Stimulated activated CD8-positive, alpha-beta memory T cell treated with anti-CD3 and anti-CD28 coated beads, Interleukin-15, amount 100 ng/mL, for 48 hours (primary cell): ENCODE measurements at places on chromosomes 1 and 21.

- no peak for DNase-seq
Observed at GRCh38 chr1:224594851-224595250, 21.3 kb upstream of the CNIH3 start.

GRCh38 chr1:147641291-147641690 lies 29.0 kb downstream of the ACP6 start:
- DNase-seq = no peak

DNA sequence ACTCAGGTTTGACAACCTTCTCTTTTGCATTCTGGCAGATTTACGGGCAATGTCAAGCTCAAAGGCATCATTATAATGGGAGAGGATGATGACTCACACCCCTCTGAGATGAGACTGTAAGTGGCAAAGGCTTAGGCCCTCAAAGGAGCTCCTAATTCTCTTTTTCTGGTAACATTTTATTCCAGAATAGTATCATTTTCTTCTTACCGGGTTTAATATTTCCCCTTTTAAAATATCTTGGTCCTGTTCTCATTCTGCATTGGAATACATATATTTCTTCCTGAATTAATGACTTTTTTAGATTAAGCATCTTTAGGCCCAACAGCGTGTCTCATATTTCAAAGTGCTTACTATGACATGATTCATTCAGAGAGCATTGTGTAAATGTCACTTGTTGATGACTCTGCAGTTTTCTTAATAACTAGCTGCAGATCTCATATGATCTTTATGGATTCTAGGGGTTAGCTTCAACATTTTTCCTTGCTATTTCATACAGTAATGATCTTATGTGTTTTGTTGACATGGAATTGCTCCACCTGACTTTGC lies 1.7 kb downstream of the PITHD1 start:
- DNase-seq = no peak

GRCh38 chr21:21750124-21750825 lies 752.1 kb downstream of the NCAM2 start:
- no peak for DNase-seq

DNA sequence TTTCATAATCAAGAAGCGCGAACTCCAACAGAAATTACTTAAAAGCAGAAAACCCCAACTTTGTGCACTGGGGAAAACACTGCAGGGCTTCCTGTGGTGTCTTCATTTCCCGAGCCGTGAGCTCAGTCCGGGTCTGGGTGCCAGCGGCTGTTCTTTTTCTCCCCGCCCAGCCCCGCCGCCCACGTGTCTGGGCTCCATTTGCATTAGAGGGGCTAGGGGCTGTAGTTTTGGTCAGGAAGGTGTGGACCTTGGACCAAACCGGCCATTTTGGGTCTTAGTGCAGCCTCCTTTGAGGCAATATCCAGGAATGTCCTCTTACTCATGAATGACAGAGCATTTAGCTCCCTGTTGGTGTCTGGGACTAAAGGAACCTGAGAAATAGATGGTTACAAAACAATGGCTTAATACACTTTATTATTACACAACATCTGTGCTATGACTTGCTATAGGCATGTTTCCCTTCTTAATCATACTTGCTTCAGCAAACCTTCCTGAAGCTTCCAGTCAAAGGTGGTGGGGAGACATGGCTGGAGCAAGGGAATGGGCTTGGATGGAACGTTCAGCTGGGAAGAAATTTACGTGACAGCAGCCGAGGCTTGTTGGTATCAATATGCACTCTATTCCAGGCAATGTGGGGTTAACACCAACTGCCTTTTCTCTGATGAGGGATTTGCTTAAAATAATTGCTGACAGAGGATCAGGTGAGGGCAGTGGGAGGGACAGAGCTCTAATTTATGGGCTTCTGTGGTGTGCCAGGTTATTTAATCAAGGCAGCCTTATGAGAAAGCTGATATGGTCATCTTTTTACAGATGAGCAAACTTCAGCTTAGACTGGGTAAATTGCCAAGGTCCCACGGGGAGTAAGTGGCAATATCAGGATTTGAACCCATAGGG lies 1.1 kb downstream of the AGTRAP start:
- DNase-seq = no peak

- DNase-seq = no peak
Observed at GRCh38 chr1:164905869-164906268, 346.9 kb downstream of the PBX1 start.

GRCh38 chr1:206041640-206042039 lies 11.3 kb upstream of the RHEX start:
- DNase-seq = no peak

DNA sequence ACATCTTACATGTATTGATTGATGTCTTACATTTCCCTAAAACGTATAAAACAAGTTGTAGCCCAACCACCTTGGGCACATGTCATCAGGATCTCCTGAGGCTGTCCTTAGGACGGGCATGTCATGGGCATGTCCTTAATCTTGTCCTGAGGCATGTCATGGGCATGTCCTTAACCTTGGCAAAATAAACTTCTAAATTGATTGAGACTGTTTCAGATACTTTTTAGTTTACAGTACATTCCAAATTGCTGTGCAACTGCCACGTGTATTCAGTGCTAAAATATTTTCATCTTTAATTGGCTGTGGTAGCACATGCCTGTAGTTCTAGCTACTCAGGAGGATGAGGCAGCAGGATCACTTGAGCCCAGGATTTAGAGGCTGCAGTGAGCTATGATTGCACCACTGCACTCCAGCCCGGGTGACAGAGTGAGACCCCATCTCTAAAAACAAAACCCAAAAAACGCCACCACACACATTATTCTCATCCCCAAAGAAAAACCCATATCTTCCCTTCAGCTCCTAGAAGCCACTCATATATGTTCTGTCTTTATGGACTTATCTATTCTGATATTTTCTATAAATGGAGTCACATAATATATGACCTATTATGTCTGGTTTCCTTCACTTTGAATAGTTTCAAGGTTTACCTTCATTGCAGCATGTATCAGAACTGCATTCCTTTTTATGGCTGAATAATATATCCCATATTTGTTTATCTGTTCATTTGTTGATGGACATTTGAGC lies 96.0 kb upstream of the BTG3 start:
- DNase-seq = no peak

DNA sequence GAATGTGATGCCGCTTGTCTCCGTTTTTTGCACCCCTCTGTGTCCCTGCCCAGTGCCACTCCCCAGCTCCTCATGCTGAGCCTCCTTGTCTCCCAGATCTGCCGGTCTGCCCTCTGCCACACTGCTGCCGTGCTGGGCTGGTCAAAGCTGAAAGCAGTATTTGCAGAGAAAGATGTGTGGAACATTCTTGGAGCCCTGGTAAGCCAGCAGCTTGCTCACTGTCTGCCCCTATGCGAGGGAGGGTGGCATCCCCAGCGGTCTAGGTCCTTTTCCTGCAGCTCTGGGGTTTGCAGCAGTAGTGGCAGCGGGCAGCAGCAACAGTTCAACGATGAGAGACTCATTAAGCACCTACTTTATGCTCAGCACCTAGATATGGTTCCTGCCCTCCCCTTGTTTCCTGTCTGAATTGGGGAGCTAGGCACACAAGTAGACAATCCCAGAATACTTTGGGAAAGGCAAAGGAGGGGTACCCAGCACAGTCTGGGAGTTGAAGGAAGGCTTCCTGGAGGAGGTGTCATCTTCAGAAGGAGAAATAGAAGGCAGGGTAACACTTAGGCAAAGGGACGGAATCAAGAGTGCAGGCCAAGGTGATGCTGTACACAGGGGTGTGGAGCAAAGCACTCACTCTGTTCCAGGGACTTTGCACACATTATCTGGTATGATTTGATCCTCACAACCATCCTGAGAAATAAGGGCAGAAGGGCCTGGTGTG lies 63.1 kb downstream of the KIF21B start:
- no peak for DNase-seq

- DNase-seq = no peak
Observed at GRCh38 chr1:110508028-110508940, 10.7 kb downstream of the KCNA10 start.

- DNase-seq = no peak
Observed at GRCh38 chr1:44714944-44715571, 15.9 kb downstream of the RNU5D-1 start.

DNA sequence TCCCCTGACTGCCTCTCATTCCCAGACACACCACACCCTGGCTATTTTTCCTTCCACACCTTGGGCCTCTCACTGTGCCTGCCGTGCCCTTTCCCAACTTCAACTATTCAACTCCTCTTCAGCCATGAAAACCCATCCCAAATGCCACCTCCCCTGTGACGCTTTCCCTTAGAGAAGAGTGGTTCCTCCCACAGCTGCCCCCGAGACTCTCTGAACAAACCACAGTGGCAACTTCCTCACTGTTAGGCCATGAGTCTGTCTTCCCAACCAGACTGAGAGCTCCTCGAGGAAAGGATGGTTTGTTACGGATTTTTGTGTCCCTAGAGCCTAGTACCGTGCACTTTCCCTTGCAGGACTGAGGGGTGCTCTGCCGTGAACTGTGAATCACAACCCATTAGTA lies 59.2 kb downstream of the LRRN2 start:
- DNase-seq = no peak
